ENCODE measurements at places on chromosomes 1 and 21.

DNA sequence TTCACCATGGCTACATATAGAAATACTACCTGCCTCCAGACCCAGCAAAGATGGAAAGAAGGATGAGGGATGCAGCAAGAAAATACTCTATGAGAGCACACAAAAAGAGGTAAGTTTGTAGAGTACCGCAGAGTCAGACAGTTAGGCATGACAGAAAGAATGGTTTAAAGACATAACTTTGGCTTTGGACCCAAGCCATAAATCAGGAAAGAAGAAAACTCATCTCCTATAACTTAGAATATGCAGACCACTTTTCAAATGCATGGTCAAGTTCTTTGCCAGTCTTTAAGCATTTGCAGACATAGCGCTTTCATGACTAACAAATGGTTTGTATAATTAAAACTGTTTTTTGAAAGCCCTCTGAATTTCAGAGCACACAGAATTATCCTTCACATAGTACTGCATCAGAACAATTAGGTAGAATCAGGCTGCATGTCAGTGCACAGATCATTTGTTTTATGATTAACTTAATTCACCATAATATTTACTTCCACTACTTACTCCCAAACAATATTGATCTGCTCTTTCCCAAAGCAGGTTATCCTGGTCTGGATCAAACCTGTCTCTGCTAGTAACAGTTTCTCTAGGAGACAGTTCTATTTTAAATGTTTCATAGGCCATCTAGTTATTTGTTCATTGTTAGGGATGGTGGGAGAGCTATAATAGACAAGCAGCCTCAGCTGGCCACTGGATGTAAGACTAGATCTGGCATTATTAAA, 280.7 kb upstream of the NR5A2 start:
- DNase-seq: no peak

- DNase-seq: no peak
These were observed 43.2 kb upstream of the COL6A1 start for GRCh38 chr21:45938453-45938755.

DNA sequence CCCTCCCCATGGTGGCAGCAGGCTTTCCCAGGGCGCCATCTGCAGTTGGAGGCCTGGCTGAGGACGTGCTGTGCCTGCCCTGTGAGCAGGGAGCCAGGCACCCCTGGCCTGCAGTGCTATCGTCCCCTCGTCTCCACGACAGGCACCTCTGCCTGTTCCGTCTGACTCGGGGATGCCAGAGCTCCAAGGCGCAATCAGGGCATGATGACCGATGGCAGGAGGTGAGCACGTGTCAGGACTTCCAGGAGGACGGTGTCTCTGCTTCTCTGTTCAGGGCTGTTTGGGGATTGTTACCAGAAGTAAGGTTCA, 125.2 kb downstream of the PCBP3 start:
- no peak for DNase-seq

GRCh38 chr1:67750691-67751054, 65.7 kb downstream of the GADD45A start:
- no peak for DNase-seq

- no peak for DNase-seq
These were observed 24.1 kb upstream of the MPZL1 start for GRCh38 chr1:167697667-167698141.
